ENCODE measurements at places on chromosomes 4 and X.

GRCh38 chrX:152632445-152633097 is 5.1 kb upstream of the GABRQ start:
- peak; percentile 41 for DNase-seq

- DNase-seq = no peak
Observed at GRCh38 chr4:24003496-24003895, 113.6 kb upstream of the PPARGC1A start.

DNA sequence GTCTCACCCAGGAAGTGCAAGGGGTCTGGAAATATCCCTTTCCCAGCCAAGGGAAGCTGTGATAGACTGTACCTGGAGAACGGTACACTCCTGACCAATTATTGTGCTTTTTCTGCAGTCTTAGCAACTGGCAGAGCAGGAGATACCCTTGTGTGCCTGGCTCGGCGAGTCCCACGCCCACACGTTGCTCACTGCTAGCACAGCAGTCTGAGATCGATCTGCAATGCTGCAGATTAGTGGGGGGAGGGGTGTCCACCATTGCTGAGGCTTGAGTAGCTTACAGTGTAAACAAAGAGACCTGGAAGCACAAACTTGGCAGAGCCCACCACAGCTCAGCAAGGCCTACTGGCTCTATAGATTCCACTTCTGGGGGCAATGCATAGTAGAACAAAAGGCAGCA is 138.5 kb downstream of the CHRDL1 start:
- no peak for DNase-seq

- peak; percentile 37 for DNase-seq
Observed at GRCh38 chr4:70183168-70183939, 12.2 kb upstream of the ODAM start.

GRCh38 chr4:57877047-57877458 is 766.9 kb upstream of the IGFBP7 start:
- DNase-seq = no peak

DNA sequence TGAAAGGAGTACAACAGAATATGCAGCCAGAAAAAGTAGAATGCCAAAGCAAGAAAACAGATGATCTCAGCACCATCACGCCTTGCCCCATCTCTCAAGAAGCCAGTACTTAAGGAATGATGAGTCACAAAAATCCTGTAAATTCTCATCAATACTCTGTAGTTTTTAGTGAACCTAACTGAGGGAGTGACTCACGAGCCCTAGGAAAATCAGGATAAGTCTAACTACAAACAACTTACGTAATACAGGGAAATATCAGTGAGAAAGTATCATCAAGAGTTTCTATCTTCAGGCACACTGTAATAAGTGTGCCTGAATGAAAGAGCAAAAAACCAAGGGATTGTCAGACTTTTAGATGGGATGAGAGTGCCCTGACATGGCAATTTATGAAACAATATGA is 644.4 kb downstream of the STPG2 start:
- no peak for DNase-seq

DNA sequence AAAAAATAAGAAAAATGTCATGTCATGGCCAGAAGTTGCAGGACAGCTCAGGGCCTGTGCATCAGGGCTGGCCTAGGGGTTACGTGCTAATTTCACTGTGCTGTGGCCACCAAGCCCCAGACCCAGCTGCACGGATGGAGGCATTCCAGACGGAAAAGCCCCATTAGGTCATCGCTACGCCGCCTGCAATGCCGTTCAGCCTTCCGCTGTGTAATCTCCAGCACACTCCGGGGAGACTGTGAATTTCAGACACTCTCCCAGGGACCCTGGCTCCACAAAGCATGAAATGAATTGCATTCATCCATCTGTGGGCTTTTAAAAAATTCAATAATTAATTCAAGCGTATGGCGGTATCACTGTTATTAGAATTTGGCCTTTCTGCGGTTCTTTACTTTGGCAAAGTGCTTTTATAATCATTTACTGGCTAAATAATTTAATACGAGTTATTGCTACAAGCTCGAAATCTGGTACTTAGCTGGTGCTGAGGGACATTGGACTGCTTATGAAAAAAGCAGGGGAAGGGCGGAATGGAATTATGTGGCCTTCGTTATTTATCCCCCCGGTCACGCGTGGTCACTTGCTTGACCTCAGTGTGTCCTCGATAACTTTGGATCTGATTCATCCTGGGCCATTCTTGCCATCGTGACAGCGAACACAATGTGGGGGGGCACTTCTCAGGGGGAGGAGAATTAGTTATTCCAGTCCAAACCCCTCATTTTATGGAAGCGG is 9.0 kb upstream of the NSG1 start:
- DNase-seq = no peak

GRCh38 chrX:124215786-124216185 is 116.7 kb upstream of the TEX13D start:
- no peak for DNase-seq

DNA sequence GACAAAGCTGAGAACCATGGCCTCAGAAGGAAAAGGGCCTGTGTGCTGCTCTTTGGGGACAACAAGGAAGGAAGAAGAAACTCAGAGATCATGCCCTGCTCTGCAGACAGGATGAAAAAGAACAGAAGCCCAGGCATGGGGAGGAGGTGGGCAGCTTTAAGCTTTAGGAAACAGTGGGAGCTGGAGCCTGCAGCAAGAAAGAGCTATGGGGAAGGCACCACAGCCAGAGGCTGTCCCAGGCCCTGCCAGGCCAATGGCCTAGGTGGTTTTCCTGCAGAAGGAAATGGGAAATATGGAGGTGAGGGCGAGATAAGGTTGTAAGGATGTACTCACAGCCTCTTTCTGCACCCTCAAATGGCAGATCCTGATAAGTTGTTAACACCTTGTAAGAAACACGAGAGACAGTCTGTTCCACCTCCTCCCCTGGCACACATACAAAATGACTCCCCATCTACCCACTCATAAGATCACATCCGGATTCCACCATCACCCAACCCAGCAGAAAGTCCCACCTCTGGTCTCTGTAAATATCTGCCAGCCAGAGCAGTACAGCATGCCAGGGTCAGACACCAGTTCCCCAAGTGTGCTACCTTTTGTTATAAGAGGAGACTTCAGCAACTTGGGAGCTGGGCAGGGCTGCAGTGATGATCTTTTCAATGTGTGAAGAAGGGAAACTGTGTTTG is 105.2 kb downstream of the RTL5 start:
- peak; percentile 37 for DNase-seq

DNA sequence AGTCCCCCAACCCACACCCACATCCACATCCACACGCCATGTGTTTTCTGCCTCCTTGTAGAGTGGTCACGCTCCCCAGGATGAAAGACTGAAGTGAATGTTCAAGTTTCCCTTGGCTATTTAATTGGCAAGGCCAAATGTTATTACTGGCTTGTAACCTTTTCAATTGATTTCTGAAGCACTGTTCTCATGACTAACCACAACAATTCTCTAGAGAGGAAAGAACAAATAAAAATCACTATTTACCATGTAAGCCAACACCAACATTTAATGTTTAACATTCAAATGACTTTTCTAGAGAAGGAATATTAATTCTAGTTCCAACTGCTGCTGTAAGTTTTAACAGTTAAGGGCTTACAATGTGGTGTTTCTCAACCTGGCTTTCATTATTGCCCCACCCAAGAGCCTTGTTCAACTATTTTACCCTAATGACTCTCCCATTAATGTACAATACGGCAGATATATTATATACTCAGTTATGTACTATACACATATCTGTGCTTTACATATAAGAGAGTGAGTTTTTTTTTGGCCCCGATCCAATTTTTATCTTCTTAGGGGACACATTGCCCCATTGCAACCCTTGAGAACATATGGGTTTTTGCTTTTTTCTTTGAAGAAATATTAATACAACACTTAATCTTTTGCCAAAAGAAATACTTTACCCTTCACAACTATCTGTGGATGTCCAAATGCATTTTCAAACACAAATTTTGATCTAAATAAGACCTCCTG is 46.5 kb downstream of the RELL1 start:
- DNase-seq = no peak

DNA sequence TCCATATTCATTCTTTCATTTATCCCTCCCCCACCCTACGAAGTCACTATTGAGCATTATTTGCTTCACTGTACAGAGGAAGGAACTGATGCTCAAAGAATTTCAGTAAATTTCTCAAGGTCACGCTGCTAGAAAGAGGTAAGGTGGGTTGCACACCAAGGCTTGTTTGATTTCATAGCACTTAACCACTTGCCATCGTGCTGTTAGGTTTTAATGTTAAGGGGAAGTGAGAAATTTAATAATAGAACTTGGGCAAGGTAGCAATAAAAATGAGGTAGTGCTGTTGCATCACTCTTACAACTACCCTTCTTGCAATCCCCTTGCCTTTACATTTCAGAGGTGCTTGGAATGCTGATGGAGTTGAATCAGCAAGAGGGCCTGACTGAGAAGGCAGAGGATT is 343.1 kb downstream of the MID1IP1 start:
- no peak for DNase-seq

DNA sequence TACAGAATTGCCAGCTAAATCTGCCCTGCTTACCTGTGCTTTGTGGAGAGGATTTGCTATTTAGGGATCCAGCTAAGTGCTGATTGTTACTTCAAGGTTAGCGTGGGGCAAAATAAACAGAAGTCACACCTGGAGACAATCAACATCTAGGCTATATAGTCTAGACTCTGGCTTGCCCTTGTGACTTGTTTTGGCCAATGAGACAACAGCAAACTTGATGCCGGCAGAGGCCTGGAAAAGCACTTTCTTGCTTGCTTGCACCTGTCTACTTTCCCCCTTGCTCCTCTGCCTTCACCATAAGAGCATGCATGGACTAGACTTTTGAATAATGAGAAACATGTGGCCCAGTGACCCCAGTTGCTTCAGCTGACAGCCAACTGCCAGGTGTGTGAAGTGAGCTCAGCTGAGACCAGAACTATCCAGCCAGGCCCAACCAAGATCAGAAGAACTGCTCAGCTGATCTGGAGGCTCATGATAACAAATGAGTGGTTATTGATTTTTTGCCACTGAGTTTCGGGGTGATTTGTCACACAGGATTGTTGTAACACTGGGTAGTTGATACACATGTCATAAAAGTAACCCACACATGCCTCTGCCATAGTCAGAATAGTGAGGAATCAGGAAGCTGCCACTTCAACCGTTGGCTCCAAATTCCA is 164.4 kb downstream of the RBMX2 start:
- no peak for DNase-seq

DNA sequence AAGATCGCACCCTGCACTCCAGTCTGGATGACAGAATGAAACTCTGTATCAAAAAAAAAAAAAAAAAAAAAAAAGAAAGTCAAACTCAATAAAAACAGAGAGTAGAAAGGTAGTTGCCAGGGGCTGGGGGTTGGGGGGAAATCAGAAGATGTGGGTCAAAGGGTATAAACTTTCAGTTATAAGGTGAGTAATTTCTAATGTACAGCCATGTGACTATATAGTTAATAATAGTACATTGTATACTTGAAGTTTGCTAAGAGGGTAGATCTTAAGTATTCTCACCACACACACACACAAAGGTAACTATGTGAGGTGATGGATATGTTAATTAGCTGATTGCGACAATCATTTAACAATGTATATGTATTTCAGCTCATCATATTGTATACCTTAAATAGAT is 11.5 kb downstream of the HERC6 start:
- DNase-seq = no peak

DNA sequence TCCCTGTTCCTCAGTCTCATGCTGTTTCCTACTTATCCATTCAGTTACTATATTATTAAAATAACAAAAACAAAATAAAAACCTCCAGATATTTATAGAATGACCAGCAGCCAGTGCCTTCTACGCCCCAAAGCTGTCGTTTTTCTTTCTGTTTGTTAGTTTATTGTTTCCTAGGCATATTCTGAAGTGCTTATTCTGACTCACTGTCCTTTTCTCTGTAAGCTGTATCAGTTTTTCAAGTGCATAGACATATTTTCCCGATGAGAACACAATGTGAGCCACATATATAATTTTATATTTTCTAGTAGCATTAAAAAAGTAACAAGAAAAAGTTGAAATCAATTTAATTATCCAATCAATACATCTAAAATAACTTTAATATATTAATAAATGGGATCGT is 2158.6 kb upstream of the TENM3 start:
- no peak for DNase-seq

DNA sequence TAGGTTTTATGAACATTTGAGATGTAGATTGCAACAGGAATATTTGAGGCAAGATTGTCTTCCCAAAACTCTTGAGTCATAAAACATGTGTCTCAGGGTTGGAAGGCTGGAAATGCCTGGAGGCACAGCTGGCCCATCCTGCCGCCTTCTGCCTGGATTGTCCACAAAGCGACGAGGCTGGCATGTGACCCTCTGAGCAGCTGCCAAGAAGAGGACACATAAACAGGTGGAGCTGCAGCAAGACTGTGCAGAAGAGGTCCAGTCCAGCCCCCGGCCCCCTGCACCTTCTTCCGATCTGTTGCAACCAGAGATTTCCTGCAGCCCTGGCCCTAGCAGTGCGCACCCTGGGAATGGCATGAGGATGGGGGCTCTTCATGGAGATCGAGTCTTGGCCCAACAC is 101.9 kb upstream of the BCOR start:
- peak; percentile 21 for DNase-seq

- no peak for DNase-seq
Observed at GRCh38 chr4:20354120-20354519, 102.4 kb downstream of the SLIT2 start.

DNA sequence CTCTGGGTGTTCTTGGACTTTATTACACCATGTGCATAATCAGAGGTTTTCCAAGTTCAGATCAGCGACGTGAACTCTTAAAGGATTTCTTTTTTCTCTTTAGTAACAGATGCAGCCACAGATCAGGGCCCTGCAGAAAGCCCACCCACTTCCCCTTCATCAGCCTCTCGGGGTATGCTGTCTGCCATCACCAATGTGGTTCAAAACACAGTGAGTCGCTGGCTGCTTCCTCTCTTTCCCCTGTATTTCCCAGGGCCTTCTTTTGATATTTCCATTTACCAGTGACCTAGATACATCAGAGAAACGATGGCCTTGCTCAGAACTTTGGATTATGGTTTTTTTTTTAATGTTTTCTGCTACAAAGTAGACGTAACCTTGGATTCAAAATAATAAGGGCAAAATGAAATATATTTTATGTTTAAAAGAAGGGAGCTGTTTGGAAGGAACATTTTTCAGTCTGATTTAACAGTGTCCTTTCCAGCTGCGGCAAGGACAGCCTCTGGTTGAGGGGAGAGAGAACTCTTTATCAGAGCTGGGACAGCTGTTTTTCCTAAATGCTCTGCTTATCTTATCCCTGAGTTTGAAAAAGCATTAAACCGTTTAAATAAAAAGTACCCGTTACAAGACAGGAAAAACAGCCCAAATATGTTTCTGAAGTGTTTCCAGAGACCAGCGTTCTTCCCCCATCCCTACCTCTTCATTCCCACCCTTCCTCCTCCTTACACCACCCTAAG is 38.2 kb downstream of the FAM114A1 start:
- no peak for DNase-seq

GRCh38 chrX:154458116-154458953 is at the start of gene PLXNA3:
PLXNA3 (plus strand) TSS chrX:154458281; CDS start chrX:154460184, 1,903 bp downstream.
- DNase-seq = peak; percentile 84

DNA sequence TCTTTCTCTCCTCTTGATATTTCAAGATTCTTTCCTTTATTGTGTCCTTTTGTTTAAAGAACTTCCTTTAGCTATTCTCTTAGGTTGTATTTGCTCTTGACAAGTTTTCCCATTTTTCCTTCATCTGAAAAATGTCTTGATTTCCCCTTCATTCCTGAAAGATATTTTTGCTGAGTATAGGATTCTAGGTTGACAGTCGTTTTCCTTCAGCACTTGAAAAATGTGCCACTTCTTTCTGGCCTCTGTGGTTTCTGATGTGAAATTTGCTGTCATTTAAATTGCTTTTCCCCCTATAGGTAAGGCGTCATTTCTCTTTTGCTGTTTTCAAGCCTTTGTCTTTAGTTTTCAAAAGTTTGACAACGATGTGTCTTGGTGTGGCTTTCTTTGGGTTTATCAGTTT is 23.3 kb upstream of the LAMTOR3 start:
- no peak for DNase-seq
